ENCODE measurements at places on chromosomes 5 and 9. TPM values are rescaled to one million over a fixed set of nuclear protein-coding genes. Genes with fewer than 3 reads are reported as not detected.

DNA sequence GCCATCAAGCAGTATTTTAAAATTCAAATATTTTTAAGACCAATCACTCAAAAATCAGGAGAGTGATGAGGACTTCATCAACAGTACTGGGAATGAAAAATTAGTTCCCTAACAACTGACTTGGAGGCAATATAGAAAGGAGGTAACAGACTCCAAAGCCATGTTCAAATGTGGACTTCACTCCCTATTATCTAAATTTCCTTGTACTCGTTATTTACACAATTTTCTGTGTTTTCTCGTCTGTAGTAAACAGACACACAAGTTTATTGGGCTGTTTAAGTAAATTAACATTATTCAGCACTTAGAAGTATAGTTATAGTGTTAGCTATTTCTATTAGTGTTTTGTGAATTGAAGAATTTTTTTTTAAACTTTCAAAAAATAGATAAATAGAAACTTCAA, 159.5 kb upstream of the FTMT start:
- DNase-seq = no peak
- H3K36me3 ChIP-seq = no peaks in the 10 kb centered on the region
- H3K4me3 ChIP-seq = no peak overlapping the region
- H3K4me1 ChIP-seq = no peaks in the 10 kb centered on the region
- no peak overlapping the region for H3K27ac ChIP-seq

GRCh38 chr5:177378884-177379883, 5.0 kb upstream of the SLC34A1 start:
- no peak overlapping the region for H3K27ac ChIP-seq
- H3K4me3 ChIP-seq = no peak overlapping the region
- H3K36me3 ChIP-seq = no peaks in the 10 kb centered on the region
- H3K27me3 ChIP-seq = no peaks in the 10 kb centered on the region

DNA sequence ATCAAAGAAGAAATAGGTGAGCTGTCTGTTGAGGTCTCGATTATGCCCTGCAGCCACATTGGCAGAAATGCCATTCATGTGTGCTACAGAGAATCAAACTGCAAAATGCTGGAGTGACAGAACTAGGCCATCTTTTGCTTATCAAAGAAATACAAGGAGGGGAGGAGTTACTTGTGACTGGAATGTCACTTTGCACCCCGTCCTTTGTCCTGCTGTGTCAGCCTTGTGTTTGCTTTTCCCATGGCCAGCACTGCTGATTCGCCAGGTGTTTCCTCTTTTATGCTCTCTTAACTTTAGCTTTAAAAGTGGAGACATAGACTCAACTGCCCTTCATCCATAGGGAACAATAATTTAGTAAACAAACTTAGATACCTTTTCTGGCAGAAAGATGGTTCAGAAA, 54.3 kb downstream of the SLC46A2 start:
- H3K4me1 ChIP-seq = peaks cover 10% of the 10 kb centered on the region
- peak; percentile 82 for DNase-seq
- H3K27me3 ChIP-seq = no peaks in the 10 kb centered on the region
- H3K36me3 ChIP-seq = no peaks in the 10 kb centered on the region

GRCh38 chr5:109748546-109748945, 58.8 kb downstream of the MAN2A1 start:
- H3K4me1 ChIP-seq = no peaks in the 10 kb centered on the region
- H3K4me3 ChIP-seq = no peak overlapping the region
- DNase-seq = no peak
- no peak overlapping the region for H3K27ac ChIP-seq
- no peaks in the 10 kb centered on the region for H3K36me3 ChIP-seq

DNA sequence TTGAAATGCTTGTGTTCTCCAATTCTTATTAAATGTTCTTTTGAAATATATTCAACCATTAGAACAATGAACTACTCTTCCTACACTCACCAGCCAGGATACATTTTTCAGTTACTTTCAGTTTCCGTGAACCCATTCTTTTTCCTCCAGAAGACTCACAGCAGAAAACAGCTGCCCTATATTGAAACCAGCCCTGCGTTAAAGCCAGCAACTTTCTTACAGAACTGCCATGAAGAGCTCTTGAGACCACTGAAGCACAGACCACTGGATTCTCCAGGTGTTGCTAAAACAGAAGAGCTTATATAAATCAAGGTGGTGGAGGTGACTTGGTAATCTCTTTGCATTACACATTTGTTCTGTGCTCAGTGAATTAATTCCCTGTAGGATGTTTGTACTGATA, 365.9 kb upstream of the C9orf72 start:
- no peaks in the 10 kb centered on the region for H3K4me1 ChIP-seq
- no peak overlapping the region for H3K27ac ChIP-seq
- H3K4me3 ChIP-seq = no peak overlapping the region
- H3K27me3 ChIP-seq = no peaks in the 10 kb centered on the region
- no peak for DNase-seq

DNA sequence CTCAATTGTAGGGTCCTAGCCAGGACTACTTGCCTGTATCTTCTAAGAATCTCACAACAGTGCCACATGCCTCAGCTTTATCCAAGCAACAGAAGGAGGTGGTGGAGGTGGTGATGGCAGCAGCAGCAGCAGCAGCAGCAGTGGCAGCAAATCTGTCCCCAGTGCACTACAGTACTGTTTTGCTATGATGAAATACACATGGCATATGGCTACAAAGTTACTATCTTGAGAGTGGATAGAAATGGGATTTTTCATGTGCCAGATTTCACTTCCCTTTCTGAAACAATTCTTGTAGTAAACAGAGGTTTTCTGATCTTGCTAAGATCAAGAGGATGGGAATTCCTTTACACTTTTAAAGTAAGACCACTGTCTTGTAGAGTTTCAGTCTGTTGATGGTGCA, 8.1 kb upstream of the CYSTM1 start:
- H3K4me3 ChIP-seq = no peak overlapping the region
- H3K36me3 ChIP-seq = no peaks in the 10 kb centered on the region
- no peaks in the 10 kb centered on the region for H3K4me1 ChIP-seq
- no peaks in the 10 kb centered on the region for H3K27me3 ChIP-seq
- DNase-seq = no peak
- H3K27ac ChIP-seq = no peak overlapping the region

GRCh38 chr9:85302938-85303756, 438.6 kb downstream of the AGTPBP1 start:
- H3K36me3 ChIP-seq = no peaks in the 10 kb centered on the region
- H3K4me1 ChIP-seq = no peaks in the 10 kb centered on the region
- no peak overlapping the region for H3K4me3 ChIP-seq

DNA sequence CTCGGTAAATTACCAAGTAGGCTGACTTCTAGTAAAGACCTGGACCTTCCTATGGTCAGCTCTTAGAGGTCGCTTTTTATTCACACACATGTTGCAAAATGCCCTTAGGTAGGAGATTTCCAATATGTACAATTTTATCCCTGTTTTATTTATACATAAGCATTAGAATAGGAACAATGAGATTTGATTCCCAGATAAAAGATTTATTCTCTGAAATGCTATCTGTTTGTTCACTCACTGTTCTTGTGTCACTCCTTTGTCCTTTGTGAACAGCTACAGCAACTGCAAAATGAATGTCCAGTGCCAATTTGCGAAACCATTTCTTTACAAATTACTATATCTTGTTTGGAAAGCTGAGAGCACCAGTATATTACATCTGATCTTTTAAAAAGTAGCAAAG, 991.5 kb upstream of the TYRP1 start:
- no peaks in the 10 kb centered on the region for H3K36me3 ChIP-seq
- H3K4me3 ChIP-seq = no peak overlapping the region
- H3K4me1 ChIP-seq = no peaks in the 10 kb centered on the region
- H3K27ac ChIP-seq = no peak overlapping the region

GRCh38 chr9:109816490-109816889, 36.5 kb downstream of the PALM2AKAP2 start:
- H3K4me1 ChIP-seq = no peaks in the 10 kb centered on the region
- no peaks in the 10 kb centered on the region for H3K27me3 ChIP-seq
- no peaks in the 10 kb centered on the region for H3K36me3 ChIP-seq

- H3K4me3 ChIP-seq = no peak overlapping the region
- H3K4me1 ChIP-seq = no peaks in the 10 kb centered on the region
- no peak overlapping the region for H3K27ac ChIP-seq
- H3K36me3 ChIP-seq = no peaks in the 10 kb centered on the region
- no peak for DNase-seq
Measured at GRCh38 chr9:69985971-69986370, 57.7 kb upstream of the MAMDC2 start.

DNA sequence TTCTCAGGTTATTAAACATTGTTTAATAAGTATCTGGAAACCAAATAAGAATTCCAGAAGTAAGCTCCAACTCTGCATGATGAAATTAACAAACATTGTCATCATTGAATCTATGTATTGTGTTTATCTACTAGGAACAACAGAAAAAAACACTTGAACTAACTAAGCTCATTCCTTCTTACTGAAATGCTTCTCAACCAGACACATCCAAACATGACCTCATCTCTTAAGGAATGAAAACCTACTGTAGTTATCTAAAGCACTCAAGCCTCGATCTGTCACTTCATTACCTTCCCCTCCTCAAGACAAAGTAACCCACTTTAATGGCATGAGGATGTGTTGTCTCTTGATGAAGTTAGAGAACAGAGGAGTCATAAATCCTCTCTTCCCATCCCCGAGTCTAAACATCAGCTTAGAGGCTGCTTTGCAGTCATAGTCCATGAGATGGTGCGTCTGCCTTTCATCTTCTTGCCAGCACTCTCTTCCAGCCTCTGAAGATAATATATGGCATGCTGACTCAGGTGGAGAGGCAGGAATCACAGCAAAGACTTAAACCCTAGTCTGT, 86.5 kb downstream of the CEMIP2 start:
- DNase-seq = no peak
- H3K4me1 ChIP-seq = peaks cover 18% of the 10 kb centered on the region
- no peaks in the 10 kb centered on the region for H3K27me3 ChIP-seq

DNA sequence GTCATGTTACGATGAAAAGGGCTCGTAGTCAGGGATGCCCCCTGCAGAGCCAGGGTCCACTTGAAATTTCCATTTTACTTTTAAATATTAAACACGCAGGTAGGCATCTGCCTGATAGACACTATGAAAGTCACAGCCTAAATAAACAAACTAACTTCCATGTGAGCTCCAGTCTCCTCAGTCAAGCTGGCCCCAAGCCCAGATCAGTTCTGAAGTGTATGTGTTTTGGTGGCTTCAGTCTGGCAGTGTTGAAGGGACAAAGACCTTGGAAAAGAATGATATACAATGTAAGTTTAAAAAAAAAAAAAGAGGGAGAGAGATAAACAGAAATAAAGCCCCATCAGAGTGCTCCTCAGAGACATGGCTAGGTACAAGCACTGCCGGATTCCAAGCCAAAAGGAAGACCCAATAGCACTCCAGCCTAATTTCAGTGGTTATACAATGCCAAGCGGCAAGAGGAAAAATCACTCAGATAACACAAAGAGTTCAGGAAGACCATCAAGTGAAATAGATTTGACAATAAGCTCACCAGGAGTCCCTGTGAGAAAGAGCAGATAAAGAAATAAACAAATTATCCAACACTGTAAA, 181.0 kb downstream of the BNC2 start:
- H3K27ac ChIP-seq = no peak overlapping the region
- no peak overlapping the region for H3K4me3 ChIP-seq
- DNase-seq = no peak
- H3K36me3 ChIP-seq = no peaks in the 10 kb centered on the region

- H3K27ac ChIP-seq = peak overlapping the region; percentile 77
- H3K27me3 ChIP-seq = no peaks in the 10 kb centered on the region
- H3K36me3 ChIP-seq = no peaks in the 10 kb centered on the region
- H3K4me3 ChIP-seq = peak overlapping the region; percentile 67
- peaks cover 4% of the 10 kb centered on the region for H3K4me1 ChIP-seq
Measured at GRCh38 chr5:43601454-43602260, 1.3 kb upstream of the NNT start.

- no peaks in the 10 kb centered on the region for H3K36me3 ChIP-seq
- H3K4me3 ChIP-seq = no peak overlapping the region
- no peak overlapping the region for H3K27ac ChIP-seq
- DNase-seq = no peak
- no peaks in the 10 kb centered on the region for H3K27me3 ChIP-seq
Measured at GRCh38 chr5:68139611-68140441, 75.7 kb upstream of the PIK3R1 start.

DNA sequence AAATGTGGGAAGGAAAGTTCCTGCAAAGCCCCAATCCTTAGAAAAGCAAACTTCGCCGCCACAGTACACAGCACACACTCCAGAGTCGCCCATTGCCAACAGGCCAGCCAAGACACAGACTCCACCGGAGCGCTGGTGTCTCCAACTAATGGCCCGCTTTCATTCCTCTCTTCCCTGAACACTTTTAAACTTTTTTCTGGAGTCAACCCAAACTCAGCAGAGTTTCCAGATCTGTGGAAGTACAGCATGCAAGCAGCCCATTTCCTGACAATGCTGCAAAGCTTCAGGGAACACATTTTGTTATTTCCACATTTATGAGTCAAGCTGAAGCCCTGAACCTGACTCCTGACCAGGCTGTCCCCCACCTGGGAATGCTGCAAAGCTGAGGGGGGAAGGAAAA, 351.9 kb downstream of the NFIB start:
- H3K4me3 ChIP-seq = no peak overlapping the region
- no peak overlapping the region for H3K27ac ChIP-seq
- no peaks in the 10 kb centered on the region for H3K27me3 ChIP-seq
- no peaks in the 10 kb centered on the region for H3K4me1 ChIP-seq
- no peaks in the 10 kb centered on the region for H3K36me3 ChIP-seq

DNA sequence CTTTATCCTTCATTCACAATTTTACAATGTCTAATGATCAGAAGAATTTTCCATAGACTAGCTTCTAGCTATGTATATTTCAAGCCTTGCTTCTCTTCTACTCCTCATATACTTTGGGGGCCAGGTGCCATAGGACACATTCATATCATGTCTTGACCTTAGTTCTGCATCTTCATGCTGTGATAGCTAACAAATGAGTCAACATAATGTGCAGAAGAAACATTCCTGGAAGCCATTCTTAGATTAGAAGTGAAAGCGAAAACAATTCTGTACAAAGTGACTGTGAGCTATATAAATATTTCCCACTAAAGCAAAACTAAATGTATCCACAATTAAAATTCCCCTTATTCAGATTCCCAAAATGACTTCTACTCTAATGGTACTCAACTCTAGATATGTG, 320.2 kb upstream of the NREP start:
- H3K4me3 ChIP-seq = no peak overlapping the region
- no peaks in the 10 kb centered on the region for H3K4me1 ChIP-seq
- H3K27ac ChIP-seq = no peak overlapping the region
- H3K27me3 ChIP-seq = no peaks in the 10 kb centered on the region
- no peaks in the 10 kb centered on the region for H3K36me3 ChIP-seq
- DNase-seq = no peak

GRCh38 chr5:8766448-8766847, 779.4 kb downstream of the SEMA5A start:
- no peak overlapping the region for H3K27ac ChIP-seq
- H3K36me3 ChIP-seq = no peaks in the 10 kb centered on the region
- H3K4me3 ChIP-seq = no peak overlapping the region

N4BP3 gene
- 2.2 TPM for total RNA-seq

HTR1A gene
- total RNA-seq = not detected

PCDHGA11 gene
- total RNA-seq = 1.6 TPM

BSPRY gene
- total RNA-seq = 34.2 TPM

RMND5B gene
- total RNA-seq = 50.1 TPM

NR4A3 gene
- 0.10 TPM for total RNA-seq

SLC36A3 gene
- not detected for total RNA-seq

MARVELD2 gene
- 51.0 TPM for total RNA-seq

MBLAC2 gene
- 3.3 TPM for total RNA-seq

ZCCHC9 gene
- 21.7 TPM for total RNA-seq

VCP gene
- total RNA-seq = 176 TPM

AGXT2 gene
- total RNA-seq = 0.16 TPM

TMEM167A gene
- total RNA-seq = 89.4 TPM

IL31RA gene
- total RNA-seq = not detected

All from colonic mucosa (tissue), 4 donors.